ENCODE measurements at places on chromosomes 2 and 18.

DNA sequence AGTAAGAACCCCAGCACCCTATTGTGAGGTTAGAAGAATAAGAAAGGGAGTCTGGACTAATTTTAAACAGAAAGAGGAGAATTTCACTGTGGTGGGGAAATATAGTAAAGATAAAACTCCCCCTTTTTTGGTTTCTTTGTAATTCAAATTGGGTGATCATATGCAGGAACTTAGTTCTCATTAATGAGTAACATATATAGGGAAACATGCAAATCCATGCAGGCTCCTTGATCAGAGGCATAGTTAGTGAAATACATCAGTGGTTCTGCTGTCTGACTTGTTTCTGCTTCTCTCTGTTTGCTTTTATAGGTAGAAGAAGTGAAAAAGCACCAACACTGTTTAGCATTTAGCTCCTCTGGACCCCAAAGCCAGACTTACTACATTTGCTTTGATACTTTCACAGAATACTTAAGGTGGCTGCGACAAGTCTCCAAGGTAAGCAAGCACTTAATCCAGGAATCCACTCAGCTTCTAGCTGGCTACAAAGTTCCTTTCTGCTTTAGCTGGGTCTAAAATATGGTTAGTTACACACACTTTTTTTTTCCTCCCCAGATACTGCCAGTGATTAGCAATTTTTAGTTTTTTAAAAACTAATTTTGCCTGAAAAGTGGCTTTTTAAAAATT is 123.2 kb downstream of the PHLPP1 start:
- DNase-seq, result no peak

GRCh38 chr2:75317316-75317715 is 118.0 kb upstream of the TACR1 start:
- DNase-seq, result no peak

DNA sequence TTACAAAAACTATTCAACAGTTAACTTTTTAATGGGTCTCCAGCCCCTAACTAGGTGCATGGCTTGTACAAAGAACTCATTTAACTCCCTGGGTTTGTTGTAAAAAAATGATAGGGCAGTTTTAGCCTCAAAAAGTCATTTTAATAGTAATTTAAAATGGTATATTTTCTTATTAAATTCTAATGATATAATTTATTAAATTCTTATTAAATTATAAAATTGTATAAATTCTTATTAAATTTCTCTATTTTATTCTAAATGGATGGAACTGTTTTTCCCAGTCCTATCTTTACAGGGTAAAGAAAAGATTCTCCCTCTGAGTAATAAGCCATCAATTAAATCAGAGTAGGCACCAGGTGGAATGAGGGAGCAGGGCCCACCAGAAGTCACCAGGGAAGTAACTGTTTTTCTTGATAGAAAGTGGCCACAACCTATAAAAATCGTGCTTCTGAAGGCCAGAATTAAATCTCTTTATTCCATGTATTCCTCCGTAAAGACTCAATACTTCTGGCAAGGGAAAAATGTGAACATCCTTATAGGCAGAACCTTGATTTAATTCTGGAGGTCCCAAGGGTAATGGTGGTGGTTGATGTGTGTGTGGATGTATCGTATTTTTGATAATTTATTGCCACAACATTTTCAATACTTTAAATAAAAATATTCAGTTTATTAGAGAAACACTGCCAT is 814 bp downstream of the FKBP7 start:
- no peak for DNase-seq

- peak; percentile 16 for DNase-seq
Observed at GRCh38 chr18:907115-907884, 2.6 kb downstream of the ADCYAP1 start.

GRCh38 chr18:43211059-43211458 is 66.2 kb downstream of the SYT4 start:
- DNase-seq, result no peak

GRCh38 chr2:1625281-1626001 is 118.9 kb downstream of the PXDN start:
- DNase-seq, result no peak

All from stimulated activated CD4-positive, alpha-beta T cell treated with anti-CD3 and anti-CD28 coated beads, Interleukin-4, amount 100 ng/mL, for 1 hour (primary cell).